ENCODE measurements at places on chromosomes 11 and 22.

DNA sequence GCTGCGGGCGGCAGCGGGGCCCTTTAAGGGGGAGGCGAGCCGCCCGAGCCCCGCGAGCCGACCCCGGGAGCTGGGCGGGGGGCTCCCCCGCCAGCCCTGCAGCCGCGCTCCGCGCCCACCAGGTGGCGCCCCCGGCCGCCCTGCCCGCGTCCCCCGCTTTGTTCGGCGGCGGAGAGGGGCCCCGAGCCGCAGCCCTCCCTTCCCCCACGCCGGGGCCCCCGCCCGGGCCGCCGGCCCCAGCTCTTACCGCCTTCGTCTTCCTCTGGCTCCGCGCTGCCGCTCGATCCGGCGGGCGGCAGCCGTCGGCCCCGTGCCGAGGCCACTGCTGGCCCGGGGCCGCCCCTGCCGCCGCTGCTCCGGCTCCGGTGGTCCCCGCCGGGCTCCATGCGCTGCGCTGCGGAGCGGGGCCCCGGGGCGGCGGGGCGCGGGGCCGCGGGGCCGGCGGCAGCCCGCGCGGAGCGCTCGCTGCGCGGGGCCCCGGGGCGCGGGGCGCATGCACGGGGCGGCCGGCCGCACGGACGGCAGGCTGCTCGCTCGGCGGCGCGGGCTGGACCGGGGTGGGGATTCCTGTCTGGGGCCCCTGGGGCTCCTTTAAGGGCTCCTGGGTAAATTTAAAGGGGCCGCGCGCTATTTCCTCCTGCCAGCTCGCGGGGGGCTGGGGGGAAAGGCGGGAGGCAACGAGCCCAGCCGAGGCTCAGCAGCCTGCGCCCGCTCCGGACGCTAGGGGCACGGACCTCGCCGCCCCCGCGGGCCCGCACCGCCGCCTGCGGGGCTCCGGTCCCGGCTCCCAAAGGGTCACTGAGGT, at the start of gene ZFTA:
ZFTA (minus strand) TSS at position 539 of the 805 bp plus-strand sequence; CDS start at position 386, 153 bp downstream.
- DNase-seq = no peak

GRCh38 chr11:67451658-67451976, 912 bp downstream of the GPR152 start:
- DNase-seq = no peak

DNA sequence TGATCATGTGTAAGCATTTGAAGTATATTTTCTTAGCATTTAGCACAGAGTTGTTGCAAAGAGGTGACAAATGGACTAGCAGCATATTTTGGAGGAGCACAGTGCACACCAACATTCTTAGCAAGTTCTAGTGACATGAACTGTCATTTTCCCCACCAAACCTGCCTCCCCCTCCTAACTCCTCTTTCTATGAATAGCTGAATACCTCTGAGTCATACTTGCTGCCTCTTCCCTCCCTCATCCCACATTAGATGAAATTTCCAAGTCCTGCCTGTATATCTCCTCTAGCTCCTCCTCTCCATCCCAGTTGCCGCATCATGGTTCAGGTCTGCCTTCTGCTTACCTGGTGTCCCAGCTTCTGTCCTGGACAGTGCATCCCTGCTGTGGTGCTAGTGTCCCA, 7.2 kb downstream of the OSBP2 start:
- DNase-seq = no peak

- no peak for DNase-seq
These were observed 74.0 kb upstream of the PHF21B start for GRCh38 chr22:45083659-45084305.

Data from glomerular endothelial cell (primary cell).